ENCODE measurements at places on chromosomes 16 and 17.

DNA sequence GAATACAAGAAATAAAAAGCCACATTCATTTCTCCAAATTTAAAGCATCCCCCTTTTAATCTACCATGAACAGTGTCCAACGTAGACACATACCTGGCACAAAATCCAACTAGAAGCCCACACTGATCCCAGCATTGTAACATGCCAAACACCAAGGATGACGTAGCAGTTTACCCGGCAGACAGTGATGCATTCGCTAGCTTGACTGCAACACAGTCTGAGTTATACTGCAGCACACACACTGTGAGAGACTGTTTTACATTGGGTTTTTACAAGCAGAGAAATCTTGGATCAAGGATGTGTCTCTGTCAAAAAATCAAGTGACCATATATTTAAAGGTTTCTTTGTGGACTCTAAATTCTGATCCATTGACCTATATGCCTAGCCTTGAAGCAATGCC lies 74.5 kb upstream of the C17orf78 start:
- DNase-seq = no peak

DNA sequence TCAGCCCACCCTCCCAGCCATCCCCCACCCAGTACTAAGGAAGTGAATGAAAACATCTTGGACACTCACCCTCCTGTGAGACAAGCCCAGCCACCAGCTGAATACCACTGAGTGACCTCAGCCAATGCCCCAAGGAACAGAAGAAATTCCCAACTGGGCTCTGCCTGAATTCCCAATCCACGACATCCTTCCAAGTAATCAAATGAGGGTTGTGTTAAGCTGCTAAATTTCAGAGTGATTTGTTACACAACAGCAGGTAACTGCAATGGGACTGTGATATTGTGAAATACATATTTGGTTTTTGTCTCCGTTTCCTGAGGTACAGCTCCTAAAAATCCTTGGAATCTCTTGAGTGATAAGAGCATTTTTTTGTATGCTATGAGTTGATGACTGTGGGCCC lies 578.7 kb upstream of the CDH11 start:
- DNase-seq = no peak

GRCh38 chr17:47873200-47874090 lies 22.5 kb upstream of the SP6 start:
- DNase-seq = no peak

DNA sequence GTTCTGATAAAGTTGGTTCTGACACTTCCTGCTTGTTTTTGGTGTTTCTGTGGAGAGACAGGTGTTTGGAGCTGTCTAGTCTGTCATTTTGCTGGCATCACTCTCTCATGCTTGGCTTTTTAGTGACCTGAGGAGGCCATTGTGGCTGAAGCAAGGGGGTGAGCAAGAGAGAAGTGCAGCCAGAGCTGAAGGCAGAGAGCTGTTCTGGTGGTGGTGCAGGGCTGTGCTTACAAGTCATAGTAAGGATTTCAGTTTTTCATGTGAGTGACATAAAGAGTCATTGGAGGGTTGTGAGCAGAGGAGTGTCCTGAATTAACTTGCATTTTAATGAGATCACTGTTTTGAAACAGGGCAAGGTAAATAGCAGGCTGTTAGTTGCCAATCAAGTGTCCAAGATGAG lies 97.5 kb downstream of the CHD9 start:
- no peak for DNase-seq

DNA sequence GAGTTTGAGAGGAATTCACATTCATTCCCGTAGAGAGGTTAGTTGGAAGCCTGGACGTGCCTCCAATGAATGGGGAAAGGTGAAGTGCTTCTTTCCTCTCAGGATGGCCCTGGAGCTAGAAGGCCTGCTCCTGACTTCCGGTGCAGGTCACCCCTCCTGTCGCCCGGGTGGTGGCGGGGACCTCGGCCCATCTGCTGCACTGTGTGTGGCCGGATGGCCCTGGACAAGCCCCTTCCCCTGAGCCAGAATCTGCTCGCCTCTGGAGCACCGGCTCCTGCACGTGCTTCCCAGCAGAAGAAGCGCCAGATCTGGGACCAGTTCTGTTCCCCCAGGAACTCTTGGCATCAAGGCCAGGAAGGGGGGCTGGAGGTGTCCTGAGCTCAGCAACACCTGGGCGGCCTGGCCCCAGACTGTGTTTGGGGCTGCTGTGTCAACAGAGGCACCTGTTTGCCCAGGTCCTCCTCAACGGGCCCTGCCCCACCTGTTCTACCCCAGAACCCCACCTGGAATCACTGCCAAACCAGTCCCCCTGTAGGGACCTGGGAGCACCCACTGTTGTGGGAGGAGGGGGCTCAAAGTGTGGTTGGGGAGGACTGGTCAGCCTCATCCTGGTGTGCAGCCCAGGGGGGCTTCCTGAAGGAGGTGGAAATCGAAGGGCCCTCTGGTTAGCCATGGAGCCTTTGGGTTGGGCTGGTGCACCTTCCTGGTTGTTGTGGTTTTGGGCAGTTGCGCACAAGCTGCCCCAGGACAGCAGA lies 5.1 kb upstream of the PERCC1 start:
- DNase-seq = no peak

DNA sequence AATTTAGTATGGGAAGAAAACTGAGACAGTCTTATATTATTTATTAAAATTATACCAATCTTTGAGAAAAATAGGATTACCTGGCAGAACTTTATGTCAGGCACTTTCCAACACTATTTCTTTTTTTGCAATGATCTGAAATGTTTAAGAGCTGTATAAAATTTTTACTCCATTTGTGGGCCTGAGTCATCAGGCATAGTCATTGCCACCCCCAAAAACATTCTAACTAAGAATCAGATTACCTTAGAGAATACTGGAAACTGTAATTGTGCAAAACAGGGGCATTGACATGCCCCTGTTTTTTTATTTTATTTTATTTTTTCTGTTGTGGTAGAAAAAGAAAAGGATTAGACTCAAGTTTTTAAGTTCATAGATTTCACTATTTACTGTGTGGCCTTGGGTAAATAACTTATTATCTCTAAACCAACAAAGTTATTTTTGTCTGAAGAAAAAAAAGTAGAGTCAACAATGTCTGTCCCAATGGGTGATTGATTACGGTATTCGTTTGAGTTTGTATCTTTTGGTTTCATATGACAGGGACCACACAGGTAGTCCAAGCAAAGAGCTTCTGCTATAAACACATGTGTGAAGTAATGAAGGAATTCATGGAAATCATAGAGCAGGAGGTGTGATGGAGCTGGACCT lies 24.6 kb downstream of the VAT1L start:
- no peak for DNase-seq
